Left kidney (tissue), 8 donors: ENCODE measurements at places on chromosomes 3 and 15.

GRCh38 chr3:89964347-89964746, 856.9 kb downstream of the EPHA3 start:
- no peak for DNase-seq

- DNase-seq: no peak
Measured at GRCh38 chr15:70219256-70219895, 121.7 kb upstream of the TLE3 start.

GRCh38 chr15:29470794-29471193, 201.2 kb upstream of the NSMCE3 start:
- DNase-seq: no peak

DNA sequence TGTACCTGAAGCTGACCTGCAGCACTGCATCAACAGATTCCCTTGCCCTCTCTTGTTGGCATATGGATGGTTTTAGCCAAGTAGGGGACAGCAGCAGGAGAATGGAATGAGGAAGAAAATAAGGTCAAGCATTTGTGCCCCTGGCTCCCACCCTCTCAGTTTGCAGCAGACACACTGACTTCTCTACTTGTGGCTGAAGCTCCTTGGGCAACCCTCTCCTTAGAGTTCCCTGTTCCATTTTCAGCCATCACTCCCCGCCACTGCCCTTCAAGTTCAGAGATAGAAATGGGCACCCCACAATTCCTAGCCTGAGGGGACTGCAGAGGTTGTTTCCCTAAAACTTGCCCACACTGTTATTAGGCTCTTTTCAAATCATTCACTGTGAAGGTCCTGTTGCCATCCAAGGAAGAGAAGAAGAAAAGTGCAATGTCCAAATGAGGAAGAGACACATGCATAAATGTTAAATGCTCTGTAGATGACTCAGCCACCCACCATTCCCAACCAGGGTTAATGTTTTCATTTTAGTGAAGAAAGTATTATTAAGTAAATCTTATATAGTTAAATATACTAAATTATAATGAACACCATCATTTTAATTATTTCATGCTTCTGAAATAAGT, 295.9 kb upstream of the UBE2E2 start:
- DNase-seq: no peak

DNA sequence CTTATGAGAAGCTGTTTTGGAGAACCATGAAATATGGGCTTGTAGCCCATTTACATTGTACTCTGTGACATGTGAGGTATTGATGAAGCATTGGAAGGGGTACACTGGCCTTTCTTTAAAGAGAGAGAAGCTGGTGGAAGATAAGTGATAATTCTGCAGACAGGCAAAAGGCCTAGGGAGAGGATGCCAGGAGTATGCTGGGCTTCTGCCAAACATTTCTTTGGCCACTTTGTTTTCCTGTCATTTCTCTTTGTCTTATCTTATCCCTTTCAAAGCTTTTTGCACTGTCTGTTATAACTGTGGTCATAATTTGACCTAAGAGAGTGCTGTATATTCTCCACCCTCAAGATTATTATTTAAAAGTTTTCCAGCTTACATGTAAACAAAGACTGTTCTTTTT, 109.6 kb upstream of the SEMA6D start:
- DNase-seq: no peak

DNA sequence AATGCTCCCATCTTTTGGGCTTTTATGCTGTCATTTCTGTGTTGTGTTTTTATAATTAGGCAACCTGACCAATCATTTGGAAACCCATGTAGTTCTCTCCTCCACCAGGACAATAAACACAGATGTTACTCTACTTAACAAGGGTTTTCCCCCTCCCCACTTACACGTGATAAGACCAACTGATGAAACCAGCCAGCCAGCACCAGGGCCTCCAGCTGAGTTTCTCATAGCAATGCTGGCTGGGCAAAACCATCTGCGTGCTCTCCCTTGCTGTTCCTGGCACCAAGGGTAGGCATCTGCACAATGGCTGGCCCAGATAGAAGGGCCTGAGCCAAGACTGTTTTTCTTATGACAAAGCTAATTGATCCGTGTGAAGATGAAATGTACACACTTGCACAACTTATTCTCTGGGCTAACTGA, 310.4 kb downstream of the PLCL2 start:
- no peak for DNase-seq

- no peak for DNase-seq
Measured at GRCh38 chr15:31605467-31605931, 278.9 kb downstream of the KLF13 start.

GRCh38 chr3:71466483-71466882, 117.0 kb downstream of the FOXP1 start:
- no peak for DNase-seq

DNA sequence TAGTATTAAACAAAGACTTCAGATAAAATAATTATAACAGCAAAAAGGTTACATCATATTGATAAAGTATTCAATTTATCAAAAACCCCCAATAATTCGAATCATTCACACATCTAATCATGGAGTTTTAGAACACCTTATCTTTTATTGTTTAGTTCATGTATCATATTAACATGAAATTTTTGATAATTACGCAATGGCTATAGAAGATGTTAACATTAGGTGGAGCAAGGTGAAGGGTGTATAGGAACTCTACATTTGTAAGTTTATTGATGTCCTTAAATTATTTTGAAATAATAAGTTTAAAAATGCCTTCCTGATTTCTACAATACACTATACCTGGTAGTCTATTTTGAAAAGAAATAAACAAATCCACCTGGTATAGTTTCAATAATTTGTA, 696.5 kb upstream of the BCHE start:
- DNase-seq: no peak
